ENCODE measurements at places on chromosomes 2 and 18. TPM values are rescaled to one million over a fixed set of nuclear protein-coding genes. Genes with fewer than 3 reads are reported as not detected.

- DNase-seq: no peak
These were observed 129.8 kb upstream of the FSIP2 start for GRCh38 chr2:185608799-185609198.

- no peak for DNase-seq
These were observed 8.3 kb downstream of the PRKAG3 start for GRCh38 chr2:218823196-218823855.

DNA sequence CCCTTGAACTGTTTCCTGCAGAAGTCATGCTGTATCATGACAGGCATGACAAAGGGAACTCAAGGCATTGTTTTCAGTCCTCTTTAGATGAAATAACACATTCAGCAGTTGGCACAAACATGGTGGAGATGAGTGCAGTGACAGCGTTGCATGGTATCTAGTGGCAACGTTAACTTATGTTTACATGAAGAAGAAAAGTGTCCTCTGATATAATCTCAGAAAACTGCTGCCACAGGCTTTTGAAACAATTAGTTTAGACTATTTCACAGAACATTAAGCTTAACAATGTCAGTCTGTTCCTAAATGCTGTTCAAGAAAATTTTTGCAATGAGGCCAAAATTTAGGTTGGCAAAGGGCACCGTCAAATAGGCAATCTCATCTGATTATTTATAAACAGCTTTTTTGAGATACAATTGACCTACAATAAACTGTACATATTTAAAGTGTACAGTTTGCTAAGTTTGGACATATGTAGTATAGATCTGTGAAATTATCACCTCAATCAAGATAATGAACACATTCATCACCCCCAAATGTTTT is 64.7 kb downstream of the LYPD6B start:
- DNase-seq: no peak

GRCh38 chr2:222595581-222595980 is 60.3 kb downstream of the FARSB start:
- no peak for DNase-seq

GRCh38 chr2:105455488-105456003 is 56.7 kb upstream of the FHL2 start:
- peak; percentile 47 for DNase-seq

GRCh38 chr18:22021701-22022100 is 147.7 kb upstream of the GATA6 start:
- peak; percentile 63 for DNase-seq

- no peak for DNase-seq
These were observed 1.9 kb downstream of the CYP26B1 start for GRCh38 chr2:72145658-72146329.

GRCh38 chr18:38747153-38747552 is 1181.6 kb upstream of the CELF4 start:
- no peak for DNase-seq

DNA sequence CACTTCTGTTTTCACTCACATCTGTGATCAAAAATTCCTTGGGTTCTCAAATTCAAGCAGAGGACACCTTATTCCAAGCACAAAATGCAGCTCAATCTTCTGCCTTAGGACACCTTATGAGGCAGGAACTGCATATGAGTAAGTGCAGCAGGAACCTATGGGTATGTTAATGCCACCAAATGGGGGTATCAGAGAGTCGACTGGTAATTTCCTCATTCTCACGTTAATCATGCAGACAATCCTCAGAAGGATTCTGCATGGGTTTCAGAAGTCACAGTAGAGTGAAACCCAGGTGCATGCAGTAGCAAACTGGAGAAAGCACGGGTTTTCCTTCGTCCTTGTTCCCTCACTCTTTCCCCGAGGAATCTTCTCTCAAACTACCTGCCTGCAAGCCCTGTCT is 452.8 kb downstream of the CBLN2 start:
- no peak for DNase-seq

DNA sequence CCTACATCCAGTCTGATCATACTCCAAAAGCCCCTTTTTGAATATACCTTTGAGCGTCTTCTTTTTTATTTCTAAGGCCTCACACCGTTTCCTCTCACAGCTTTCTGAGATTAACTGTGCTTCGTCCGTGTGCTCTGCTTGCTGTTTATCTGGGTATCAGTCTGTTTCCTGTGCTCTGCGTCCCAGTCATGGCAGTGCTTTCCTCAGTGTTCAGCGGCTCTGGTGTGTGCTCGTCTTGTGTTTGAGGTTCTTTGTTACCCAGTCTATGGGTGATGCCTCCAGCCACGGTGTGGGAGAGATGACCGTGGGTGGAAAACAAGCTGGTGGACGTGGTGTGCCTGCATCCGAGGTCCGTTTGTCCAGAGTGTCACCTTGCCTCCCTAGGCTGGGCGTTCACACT is 33.6 kb upstream of the BIN1 start:
- no peak for DNase-seq

DNA sequence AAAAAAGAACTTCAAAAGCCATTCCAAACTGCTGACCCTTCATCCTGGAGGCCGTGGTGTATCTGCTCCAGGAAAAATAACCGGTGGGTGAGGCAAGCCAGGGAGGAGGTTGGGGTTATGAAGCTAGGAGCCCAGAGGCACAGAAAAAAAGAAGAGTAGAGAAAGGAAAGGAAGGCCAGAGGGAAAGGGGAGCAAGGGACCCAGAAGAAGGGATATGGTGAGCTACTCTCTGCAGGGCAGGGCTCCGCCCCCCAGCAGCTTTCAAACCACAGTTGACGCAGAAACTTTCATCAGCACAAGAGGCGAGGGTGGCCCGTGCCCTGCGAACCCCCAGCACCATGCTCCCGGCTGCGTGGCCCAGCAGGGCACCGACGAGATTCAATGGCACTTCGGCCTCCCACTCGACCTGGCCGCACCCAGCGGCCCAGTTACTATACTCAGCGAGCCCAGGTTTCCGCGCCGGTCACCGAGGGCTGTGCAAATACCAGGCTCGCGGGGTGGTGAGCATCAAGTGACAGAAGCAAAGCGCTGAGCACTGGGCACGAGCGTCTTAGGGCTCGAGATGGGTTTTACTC is 665 bp downstream of the MCM6 start:
- DNase-seq: peak; percentile 77

DNA sequence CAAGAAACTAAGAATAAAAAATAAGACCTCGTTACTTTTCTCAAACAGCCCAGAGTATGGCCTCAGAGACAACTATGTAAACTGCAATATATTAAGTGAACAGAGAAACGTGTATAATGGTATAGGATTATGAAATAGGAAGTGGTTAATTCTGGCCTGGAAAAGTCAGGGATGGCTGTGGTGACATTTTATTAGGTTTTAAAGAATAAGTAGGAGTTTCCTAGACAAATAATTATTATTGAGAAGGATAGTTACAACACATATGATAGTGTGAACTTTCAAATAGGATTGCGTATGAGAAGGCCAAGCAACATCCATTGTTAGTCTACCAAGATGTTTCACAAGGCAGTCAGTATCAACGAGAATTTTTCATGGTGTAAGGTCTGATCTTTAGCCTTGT is 244.1 kb downstream of the LPIN1 start:
- DNase-seq: no peak

DNA sequence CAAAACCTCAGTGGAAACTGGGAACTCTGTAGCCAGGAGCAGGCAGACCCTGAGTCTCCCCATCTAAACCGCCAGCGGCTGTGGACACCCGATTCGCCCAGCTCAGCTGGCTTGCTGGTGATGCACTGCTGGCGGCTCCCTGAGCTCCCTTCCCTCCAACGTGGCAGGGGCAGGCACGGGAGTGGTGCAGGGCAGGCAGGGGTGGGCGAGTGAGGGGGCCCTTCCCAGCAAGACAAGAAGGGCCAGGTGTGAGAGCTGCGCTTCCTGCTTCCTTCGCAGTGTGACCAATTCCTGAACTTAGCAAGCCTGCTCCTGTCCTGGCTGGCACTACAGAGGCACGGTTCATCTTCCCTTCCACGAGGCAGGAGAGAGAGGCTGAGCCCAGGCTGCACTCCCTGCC is 12.3 kb upstream of the SEMA4C start:
- no peak for DNase-seq

DNA sequence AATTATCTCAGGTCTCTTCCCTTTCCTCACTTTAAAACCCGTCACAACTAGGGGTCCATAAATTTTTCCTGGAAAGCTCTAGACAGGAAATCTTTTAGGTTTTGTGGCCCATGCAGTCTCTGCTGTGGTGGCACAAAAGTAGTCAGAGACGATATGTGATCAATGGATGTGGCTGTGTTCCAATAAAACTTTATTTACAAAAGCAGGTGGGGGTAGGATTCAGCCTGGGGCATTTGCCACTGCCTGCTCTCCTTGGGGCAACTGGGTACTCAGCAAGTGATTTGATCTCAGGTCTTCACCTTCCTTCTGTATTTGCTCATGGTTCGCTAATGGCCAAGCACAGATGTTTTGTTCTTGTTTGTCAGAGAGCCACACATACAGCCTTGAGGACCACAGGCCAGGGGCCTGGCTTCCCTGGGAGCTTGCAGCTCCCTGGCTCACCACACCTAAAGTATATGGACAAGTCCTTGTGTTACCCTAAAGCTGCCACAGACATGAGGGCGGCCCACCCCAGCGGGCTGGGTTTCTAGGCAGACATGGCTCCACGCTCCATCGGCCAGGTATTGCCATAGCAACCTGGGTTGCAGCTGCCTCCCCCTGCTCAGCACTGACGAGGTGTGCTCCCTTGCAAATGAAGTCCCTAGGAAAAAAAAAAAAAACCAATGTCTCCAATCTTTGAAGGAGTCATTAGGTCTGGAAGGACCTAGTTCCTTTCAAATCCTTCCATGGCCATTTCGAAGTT is 89.7 kb upstream of the YWHAQ start:
- no peak for DNase-seq

DNA sequence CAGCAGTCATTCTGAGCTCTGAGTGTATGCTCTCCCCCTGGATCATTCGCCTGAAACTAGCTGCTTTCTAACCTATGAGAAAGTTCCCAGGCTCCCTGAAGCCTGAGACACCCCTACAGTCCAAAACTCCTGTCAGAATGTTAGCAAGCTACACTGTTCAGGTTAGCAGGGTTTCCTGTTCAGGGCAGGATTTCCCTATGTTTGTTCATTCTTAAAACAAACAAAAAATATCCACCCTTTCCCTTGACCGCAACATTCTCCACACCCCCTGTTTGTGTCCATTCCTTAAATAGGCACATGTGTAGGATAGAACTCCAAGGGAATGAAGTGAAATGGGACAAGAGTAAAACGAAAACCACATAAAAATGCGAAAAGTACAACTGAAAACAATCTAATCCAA is 83.1 kb downstream of the KLF7 start:
- no peak for DNase-seq

IL18RAP gene
- 8.0 TPM for total RNA-seq

DYSF gene
- 60.8 TPM for total RNA-seq

SCN1A gene
- 11.5 TPM for total RNA-seq

HSPD1 gene
- total RNA-seq: 42.8 TPM

DNAH7 gene
- total RNA-seq: 1.6 TPM

All from upper lobe of left lung (tissue), 6 donors.